Activated T-cell treated with anti-CD3 and anti-CD28 coated beads for 1 hour (primary cell): ENCODE measurements at places on chromosomes 6 and 20.
A peak's percentile ranks its signal among the peaks of the same experiment; 100 is the strongest.

DNA sequence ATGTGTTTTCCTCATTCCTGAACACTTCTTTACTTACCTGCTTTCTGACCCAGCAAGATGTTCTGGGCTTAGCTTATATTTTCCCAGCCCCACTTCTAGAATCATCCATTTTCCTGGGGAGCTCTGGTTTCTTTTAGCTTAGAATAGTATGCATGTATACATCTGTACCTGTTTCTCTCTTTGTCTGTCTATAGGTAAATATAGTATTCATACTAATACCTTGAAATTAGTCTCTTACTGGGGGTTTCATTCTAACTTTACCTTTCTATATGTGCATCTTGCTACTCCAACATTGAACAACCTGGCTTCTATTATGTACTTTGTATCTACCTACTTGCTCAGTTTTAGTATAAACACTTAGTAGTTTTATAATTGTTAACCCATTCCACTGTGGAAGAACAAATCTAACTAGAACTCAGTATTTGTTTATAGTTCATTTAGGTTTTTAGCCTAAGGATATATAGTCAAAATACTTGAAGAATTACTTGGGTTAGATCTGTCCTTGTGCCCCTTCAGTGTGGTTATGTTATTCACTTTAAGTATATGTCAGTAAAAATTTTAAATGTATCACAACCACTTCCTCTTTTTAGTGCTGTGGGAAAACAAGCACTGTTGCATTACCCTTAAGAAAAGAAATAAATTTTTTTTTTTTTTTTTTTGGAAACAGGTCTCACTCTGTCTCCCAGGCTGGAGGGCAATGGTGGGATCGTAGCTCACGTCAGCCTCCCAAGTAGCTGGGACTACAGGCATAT is 54.0 kb downstream of the ASXL1 start:
- DNase-seq, result no peak

DNA sequence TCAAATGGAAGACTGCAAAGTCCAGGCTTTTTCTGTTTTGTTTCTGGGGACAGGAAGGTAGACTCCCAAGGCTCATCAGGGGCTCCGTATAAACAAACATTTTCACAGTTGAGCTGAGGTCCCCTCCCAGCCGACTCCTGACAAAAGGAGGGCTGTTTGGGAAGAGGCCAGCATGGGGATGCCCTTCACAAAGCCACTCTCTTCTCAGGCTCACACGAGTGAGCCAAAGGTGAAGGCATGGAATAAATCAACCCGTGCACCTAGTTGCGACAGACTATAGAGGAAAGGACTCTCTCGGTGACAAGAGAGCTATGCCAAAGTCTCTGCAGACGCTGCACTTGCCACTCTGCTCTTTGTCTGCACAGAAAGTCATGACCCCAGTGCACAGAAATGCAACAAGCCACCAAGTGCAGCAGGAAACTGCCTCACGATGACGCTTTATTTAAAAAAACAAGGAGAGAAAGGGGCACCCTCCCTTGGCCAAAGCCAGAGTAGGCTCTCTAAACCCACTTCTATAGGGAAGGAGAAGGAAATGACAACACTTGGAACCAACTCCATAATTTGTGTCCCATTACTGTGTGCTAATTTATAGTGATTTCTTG is 21.0 kb downstream of the JAG1 start:
- no peak for DNase-seq

DNA sequence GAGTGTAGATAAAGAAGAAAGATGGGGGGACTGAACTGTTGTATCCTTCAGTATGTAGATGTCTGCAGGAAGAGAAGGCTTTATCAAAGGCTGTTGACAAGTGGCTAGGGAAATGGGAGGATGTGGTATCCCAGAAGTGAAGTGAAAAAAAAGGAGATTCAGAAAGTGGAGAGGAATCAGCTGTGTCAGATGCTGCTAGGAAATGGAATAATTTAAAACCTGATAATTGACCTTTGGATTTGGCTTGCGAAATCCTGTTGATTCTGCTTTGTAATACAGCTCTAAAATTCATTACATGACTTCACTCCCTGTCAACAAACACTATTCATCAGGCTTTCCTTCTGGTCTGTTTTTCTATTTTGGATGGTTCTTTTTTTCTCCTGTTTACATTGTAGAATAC is 41.7 kb downstream of the PHF3 start:
- DNase-seq, result no peak

- DNase-seq, result no peak
Measured at GRCh38 chr20:56816349-56816748, 187.2 kb downstream of the TFAP2C start.

DNA sequence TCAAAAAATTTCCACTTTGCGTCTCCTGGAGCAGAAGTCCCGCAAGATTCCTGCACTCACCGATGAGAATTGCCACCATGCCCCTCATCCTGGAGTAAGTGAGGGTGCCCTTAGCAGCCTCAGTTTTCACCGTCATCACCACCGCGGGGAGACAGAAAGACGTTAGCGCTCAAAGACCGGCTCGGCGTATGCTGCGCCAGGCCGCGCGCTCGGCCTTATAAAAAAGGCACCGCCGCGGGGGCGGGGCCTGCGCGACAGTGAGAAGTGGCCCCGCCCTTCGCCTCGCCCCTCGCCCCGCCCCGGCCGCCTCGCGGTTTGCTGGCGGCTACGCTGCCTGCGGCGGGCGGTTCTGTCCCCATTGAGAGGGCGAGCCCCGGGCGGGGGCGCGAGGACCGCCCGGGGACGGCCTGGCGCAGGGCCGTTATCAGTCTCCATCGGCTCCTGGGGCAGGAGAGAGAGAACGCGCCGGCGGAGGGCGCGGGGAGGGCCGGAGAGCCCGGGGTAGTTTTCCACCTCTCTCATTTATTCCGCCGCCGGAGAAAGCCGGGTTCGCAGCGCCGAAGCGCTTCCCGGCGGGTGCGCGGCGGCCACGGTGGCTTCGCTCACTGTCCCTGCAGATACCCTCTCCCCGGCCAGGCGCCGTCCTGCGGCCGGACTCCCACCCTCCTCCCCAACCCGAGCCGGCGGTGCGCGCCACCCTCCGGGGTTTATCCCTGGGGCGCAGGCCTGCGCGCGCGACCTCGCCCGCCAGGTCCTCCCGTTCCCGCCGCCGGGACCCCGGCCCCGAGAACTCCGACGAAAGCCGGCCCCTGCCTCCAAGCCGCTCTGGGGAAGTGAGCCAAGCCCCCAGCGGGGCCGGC is 122.5 kb upstream of the SLC2A12 start:
- peak; percentile 95 for DNase-seq

GRCh38 chr6:70424291-70424690 is 11.0 kb downstream of the FAM135A start:
- DNase-seq, result no peak

DNA sequence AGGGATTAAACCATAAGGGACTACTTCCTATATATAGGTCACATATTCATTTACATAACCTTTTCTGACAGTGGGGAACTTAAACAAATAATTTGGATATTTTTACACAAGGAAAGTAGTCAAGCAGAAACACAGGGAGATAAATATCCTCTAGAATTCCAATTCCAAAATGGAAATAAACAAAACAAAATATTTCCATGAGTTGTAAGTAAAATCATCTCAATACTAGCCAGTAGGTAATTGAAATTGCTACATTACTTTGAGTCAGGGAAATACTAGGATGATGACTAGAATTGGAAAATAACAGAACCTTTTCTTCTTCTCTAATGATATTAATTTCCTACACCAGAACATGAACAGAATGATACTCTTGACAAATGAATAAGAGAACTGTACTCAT is 1308.1 kb upstream of the GJE1 start:
- no peak for DNase-seq

DNA sequence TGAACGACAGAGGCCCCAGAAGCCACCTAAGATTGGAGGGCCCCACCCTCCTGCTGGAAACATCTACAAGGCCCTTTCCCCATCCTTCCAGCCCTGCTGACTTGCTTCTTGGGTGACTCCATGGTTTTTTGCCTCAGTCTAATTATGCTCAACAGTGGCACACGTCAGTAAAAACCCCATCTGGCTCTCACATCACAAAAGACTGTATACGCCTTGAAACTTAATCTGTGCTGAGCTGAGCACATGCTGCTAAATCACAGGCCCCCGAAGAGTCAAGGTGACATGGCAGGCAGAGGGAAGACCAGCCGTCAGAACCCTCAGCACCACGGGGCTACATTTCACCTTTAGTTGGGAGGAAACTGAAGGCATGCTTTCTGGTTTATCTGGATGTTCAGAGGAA is 323.1 kb downstream of the CDH26 start:
- no peak for DNase-seq
